ENCODE measurements at places on chromosomes 3 and 15.

GRCh38 chr15:94099574-94099960 is 131.8 kb upstream of the MCTP2 start:
- no peak for DNase-seq

DNA sequence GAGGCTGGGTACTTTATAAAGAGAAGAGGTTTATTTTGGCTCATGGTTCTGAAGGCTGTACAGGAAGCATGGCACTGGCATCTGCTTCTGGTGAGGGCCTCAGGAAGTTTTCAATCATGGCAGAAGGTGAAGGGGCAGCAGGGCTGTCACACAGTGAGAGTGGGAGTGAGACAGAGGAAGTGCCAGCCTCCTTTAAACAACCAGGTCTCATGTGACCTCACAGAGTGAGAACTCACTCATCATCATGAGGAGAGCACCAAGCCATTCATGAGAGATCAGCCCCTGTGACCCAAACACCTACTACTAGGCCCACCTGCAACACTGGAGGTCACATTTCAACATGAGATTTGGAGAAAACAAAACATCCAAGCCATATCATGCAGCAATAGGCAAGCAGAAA is 9.3 kb upstream of the RFTN1 start:
- DNase-seq, result no peak

DNA sequence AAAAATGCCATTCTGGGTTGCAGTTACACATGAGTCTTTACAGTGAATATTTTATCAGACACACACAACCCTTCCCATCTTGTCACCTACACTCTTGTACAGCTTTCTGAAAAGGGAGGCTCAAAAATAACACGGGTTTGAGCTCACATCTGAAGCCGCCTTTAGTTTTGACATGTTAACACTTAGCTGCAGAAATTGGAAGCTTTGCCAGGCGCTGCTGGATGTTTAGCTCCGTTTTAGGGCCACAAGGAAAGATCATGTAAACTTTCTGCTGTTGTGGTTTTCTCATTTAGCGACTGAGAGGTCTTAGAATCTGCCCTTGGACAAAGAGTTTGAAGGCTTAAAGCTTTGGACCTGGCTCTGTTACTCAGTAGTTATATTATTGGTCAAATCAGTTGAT is 120.1 kb downstream of the OXNAD1 start:
- no peak for DNase-seq

GRCh38 chr15:74376226-74376625 is 8.8 kb upstream of the CYP11A1 start:
- no peak for DNase-seq

DNA sequence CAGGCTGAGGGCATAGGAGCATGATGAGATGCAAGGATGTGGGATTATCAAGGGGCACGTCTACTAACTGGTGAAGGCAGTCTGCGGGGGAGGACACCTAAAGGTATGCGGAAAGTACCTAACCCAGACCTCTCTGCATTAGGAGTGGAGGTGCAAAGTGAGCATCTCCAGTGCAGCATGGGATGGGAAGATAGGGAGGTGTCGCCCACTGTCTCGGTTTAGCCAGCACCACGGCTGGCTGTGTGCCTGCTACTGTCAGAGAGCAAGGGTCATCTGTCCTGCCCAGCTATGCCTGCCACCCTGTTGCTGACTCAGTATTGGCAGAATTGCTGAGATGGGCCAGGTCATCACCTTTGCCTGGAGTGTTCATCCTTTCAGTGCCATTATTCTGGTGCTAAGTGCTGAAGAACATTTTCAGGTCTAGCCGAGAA is 40.1 kb downstream of the OXNAD1 start:
- DNase-seq, result no peak

DNA sequence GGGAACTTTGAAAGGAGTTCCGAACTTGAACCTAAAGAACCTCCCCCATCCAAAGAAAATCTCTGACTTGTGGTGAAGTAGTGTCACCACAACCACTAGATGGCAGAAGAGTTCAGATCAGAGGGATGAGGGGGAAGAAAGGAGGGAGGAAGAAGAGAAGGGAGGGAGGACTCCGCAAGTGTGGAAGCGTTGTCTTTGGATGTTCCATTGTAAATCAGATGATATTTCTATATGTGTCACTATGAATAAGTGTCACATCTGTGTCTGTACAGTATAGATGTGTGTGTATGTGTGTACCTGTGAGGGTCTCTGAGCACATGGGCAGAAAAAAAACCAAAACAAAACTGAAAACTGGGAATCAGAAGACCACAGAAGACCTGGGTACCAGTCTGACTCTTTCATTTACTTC is 16.9 kb downstream of the SLC24A1 start:
- no peak for DNase-seq

- no peak for DNase-seq
These were observed 12.3 kb upstream of the KLHL40 start for GRCh38 chr3:42673082-42673481.

DNA sequence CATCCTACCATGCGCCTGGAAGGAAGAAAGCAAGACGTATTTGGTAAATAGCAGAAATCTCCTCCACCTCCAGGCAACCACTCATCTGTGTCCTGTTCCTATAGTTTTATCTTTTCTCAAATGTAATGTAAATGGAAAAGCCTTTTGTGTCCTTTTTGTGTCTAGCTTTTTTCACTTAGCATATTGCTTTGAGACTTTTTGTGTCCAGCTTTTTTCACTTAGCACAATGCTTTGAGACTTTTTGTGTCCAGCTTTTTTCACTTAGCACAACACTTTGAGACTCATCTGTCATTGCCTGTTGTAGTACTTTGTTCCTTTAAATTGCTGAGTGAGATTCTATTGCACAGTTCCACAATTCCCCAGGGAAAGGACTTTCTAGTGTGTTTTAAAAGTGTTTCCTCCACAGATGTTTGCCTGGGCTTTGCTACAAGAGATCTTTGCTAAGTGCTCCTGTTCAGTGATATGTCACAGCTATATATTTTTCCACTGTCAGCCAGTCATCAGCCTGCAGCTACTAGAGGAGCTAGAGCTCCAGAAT is 27.9 kb upstream of the MUC13 start:
- DNase-seq, result no peak

- DNase-seq, result no peak
These were observed 439.9 kb upstream of the NAALADL2 start for GRCh38 chr3:174419216-174419615.

GRCh38 chr3:157075693-157076420 is 84.1 kb downstream of the CCNL1 start:
- no peak for DNase-seq

DNA sequence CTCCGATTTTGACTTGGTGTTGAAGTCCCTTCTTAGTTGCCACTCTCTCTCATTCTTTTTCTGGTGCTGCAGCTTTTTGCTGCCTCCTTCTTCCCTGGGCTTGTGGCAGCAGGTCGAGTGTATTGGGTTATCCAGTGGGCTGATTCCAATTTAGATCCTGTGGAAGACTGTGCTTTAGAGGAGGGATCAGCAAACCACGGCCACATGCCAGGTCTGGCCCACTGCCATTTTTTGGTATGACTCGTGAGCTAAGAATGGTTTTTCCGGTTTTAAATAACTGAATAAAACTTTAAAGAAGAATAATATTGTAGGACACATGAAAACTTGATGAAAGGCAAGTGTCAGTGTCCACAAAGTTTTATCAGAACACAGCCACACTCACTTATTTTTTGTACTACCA is 330.5 kb downstream of the ROBO2 start:
- DNase-seq, result no peak

DNA sequence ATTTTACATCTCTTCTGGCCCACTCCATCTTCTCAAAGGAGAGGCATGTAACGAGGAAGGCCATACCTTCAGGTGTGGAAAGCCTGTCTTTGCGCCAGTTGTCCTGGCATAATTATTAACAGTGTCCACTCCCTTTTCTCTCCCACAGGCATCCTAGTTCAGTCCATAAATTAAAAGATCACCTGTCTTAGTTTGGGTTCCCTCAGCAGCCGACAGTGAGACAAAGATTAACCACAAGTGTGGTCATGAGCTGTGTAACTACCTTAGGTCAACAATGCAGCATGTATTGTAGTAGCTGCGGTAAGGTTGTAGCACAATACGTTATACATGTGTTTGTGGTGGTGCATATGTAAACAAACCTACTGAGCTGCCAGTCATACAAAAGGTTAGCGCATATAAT is 103.3 kb upstream of the GALNT15 start:
- no peak for DNase-seq

GRCh38 chr3:138799822-138800221 is 34.9 kb downstream of the PIK3CB start:
- no peak for DNase-seq

DNA sequence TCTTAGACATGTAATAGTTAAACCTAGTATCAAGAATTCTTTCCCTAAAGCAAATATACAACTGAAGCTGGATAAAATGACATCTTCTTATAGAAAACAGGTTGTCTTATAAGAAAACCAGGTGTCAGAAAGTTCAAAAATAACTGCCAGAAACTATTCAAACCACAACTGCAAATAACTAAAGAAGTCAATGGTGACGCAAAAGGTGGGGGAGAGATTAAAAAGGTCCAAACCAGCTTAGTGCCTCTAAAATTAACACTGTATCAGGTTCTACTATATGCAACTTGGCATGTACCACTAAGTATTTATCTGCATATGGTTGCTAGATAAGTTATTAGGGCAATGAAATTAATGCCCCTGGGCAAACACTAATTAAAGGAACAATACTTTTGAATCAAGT is 136.8 kb downstream of the TBL1XR1 start:
- no peak for DNase-seq

GRCh38 chr3:168117059-168117458 is 21.3 kb upstream of the GOLIM4 start:
- no peak for DNase-seq

DNA sequence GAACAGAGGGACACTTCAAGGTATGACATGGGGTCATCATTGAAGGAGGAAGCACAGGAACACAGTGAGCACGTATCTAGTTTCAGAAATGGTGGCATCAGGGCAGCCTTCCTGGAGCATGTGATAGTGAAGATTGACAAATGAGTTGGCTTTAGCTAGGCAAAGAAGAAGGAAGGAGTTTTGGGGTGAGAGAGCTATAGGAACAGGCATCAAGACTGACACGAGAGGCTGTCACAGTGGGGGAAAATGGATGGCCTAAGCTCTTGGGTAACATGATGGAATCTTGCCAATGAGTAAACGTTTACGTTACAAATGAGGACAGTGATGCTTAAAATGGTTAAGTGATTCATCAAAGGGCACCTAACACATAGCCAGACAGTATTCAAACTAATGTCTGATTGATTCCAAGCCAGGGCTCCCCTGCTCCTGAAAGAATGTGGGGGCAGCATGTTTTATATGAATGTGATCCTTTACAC is 23.1 kb upstream of the GPR171 start:
- DNase-seq, result no peak

GRCh38 chr3:107446706-107447105 is 69.5 kb downstream of the CCDC54 start:
- DNase-seq, result no peak

DNA sequence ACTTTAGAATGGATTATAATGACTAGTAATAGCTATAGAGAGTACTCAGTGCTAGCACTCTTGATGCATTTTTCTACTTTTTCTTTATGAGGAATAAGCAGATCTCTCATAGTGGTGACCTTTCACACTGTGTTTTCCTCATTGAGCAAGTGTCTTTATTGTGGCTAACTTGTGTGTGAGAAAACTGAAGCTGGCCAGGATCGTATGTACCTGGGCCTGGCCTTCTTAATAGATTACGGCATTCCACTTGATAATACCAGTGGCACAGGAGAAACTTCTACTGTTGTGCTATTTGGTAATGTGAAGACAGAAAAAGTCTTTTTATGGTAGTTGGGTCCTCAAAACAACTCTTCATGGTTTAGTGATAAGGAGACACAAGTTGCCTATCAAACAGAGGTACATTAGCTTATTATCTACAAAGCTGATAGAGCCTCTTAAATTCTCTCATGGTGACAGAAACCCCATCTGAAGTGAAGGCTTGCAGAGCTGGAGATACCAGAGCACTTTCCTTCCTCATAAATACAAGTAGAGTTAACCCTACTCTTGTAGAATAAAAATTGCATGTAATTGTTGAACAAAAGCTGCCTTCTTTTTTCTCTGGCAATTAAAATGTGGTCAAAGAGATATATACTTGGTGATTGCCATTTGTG is 64.6 kb downstream of the LYSMD4 start:
- no peak for DNase-seq

DNA sequence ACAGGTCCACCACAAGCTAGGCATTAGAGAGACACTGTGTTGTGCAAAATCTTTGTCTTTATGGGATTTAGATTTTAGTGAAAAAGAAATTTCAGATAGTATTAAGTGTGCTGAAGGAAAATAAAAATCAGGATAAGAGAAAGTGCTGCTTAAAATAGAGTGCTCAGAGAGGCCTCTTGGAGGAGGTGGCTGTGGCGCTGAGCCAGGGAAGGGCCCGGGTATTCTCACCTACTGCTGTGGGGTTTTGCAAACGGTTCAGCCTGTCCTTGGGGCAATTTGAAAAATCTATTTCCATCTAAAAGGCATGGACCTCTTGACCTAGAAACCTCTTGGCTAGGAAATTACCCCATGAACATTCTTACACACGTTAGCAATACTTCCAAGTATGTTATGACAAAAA is 267.7 kb downstream of the TJP1 start:
- DNase-seq, result no peak

GRCh38 chr3:177290633-177291032 is 93.4 kb upstream of the TBL1XR1 start:
- DNase-seq, result no peak

GRCh38 chr3:64218329-64218728 is 6.9 kb downstream of the PRICKLE2 start:
- no peak for DNase-seq

- no peak for DNase-seq
These were observed 242.3 kb downstream of the FHIT start for GRCh38 chr3:61008998-61009380.

GRCh38 chr3:119401503-119402440 is 61.6 kb downstream of the TMEM39A start:
- DNase-seq, result no peak

- DNase-seq, result no peak
These were observed 138.8 kb upstream of the TLE3 start for GRCh38 chr15:70236341-70237086.

- DNase-seq, result no peak
These were observed at the start of gene EFCC1 for GRCh38 chr3:129001101-129001805. TSS of gene EFCC1 (plus strand) at chr3:129001304. CDS start at chr3:129001629, 325 bp downstream.

GRCh38 chr3:37148208-37148607 is 26.2 kb downstream of the LRRFIP2 start:
- no peak for DNase-seq

GRCh38 chr3:42205800-42206514 is 60.0 kb downstream of the CCK start:
- DNase-seq, result no peak

Data from stimulated activated CD4-positive, alpha-beta T cell treated with anti-CD3 and anti-CD28 coated beads, Interleukin-15, amount 100 ng/mL, for 1 hour (primary cell).